CD4-positive, alpha-beta T cell treated with Interleukin-6 for 4 hours (primary cell): ENCODE measurements at places on chromosomes 3 and 15.

DNA sequence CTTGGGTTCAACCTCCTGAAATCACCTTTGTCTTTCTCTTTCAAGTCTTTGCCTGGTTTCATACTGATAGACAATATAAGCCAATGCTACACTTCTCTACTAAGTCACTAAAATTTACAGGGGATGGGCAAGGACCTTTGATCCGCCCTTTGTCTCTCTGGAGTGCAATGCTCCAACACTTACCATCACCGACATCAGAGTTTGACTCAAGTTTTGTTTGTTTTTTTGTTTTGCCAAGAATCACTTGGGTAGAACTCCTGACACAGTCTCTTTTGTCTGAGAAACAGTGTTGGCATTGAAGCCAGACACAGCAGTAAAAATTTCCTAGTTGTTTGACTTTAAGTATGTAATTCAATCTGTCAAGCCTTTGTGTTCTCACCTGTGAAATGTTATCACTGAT, 29.3 kb downstream of the NFKBIZ start:
- no peak for DNase-seq

- DNase-seq = no peak
Measured at GRCh38 chr3:153848702-153849101, 272.5 kb upstream of the ARHGEF26 start.

DNA sequence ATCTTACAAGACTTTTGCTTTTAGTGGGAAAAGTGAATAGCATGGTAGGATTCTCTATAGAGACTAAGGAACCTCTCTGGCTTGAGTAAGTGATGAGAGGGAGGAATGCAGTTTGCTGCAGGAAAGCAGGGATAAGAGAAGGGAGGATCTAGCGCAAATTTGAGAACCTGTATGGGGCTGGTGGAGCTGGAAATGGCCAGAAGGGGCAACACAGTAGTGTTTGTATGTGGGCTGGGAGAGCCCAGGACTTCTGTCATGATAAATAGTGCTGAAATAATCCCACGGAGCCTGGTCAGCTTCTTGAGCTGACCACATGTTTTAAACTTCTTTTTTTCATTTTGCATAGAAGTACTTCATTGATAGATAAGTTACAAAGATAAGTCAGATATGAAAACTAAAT, 11.2 kb upstream of the SHC4 start:
- DNase-seq = no peak

DNA sequence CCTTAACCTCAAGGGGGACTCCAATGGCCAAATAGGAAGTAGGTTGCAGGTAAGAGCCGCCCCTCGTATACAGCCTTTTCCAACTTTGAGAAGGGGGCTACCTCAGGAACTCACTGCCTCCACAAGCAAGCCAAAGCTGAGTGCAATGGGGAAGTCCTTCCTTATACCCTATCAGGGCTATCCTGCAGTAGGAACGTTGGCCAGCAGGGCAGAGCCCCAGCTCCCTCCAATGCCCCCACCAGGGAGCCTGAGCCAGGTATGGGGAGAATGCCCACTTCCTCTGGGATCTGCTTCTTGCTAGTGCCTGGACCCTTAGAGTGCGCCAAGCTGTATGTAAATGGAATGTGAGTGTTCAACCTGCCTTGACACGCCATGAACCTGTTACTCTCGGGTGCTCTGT, 16.3 kb downstream of the CACNA2D2 start:
- DNase-seq = no peak

GRCh38 chr15:26691249-26691648, 81.6 kb downstream of the GABRB3 start:
- DNase-seq = no peak

DNA sequence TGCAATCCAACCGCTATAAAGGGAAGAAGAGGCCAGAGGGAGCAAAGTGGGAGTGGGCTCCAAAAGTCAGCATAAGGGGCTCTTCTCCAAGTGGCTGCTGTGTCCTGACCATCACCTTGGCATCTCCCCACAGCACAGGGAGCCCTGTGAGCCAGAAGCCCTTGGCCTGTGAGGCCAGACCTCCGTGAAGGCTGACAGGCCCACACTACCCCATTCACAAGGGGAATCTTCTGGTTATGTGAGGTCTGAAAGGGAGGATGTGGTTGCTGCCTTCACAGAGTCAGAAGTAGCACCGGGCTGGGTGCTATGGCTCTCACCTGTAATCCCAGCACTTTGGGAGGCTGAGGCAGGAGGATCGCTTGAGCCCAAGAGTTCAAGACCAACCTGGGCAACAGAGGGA, 2.6 kb upstream of the ULK3 start:
- peak; percentile 35 for DNase-seq

- no peak for DNase-seq
Measured at GRCh38 chr3:193902607-193903511, 233.1 kb upstream of the HES1 start.

GRCh38 chr15:81363276-81363675, 10.7 kb downstream of the TMC3 start:
- no peak for DNase-seq

DNA sequence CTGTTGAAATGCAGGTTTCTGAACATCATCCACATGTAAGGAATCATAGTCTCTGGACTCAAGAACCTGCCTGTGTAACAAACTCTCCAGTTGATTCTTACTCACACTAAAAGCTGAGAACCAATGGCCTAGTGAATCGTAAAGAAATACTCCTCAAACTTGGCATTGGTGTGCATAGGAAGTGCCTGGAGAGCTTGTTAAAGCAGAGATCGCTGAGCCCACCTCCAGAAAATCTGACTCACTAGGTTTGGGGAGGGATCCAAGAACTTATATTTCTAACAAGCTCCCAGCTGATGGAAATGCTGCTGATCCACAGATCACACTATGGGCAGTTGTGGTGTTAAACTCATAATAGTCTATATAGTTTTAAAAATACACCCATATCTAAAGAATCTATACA, 55.8 kb upstream of the LMCD1 start:
- DNase-seq = no peak

- DNase-seq = no peak
Measured at GRCh38 chr15:65612616-65612946, 1.6 kb upstream of the INTS14 start.

DNA sequence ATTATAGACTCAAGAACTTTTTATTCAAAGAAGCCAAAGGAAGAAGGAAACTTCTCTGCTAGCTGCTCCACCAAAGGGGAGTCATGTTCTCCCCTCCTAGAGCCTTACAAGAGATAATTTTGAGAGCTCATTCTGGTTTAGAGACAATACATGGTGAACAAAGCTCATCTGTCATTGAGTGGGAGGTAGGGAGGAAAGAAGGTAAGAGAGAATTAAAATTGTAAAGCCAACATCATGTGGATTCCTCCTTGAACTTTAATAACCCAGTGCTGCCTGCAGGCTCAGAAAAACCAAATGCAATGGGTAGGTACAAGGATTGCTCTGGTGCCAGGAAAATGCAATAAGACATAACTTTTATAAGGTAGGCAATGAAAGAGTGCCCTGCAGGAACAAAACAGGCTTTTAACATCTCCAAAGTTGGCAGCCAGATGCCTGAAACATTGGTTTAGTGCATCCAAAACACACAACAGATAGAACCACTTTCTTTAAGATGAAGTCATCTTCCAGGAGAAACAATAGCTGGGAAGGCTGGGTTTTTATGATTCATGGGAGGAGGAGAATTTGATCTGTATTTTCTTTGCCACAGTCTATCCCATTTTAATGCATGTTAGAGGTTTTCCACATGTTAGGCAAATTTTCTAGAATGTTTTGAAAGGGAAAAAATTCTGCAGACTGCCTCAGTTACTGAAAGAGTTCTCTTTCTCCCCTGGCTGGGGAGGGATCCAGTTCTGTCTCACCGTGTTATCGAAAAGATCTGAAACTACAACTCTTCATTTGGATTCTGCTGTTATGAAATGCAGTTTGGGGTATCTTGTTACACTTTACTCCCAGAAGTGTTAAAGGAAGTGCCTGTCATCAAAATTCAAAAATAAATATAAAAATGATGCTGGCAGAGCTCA, 11.3 kb upstream of the ARHGEF3 start:
- no peak for DNase-seq

- DNase-seq = no peak
Measured at GRCh38 chr15:28871168-28871567, 14.6 kb upstream of the APBA2 start.

DNA sequence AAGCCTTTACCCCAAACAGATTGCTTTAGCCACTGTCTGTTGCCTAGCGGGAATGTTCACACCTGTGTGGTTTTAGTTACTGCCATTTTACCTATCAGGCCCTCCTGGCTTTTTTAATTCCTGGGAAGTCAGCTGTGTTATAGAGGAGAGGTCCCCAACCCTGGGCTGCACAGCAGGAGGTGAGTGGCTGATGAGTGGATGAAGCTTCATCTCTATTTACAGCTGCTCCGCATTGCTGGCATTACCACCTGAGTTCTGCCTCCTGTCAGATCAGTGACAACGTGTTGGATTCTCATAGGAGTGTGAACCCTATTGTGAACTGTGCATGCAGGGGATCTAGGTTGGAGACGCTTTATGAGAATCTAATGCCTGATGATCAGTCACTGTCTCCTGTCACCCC, 127.0 kb downstream of the MBNL1 start:
- no peak for DNase-seq

- DNase-seq = no peak
Measured at GRCh38 chr15:22913646-22914380, 66.4 kb downstream of the CYFIP1 start.

GRCh38 chr15:38205526-38206272, 46.9 kb upstream of the SPRED1 start:
- DNase-seq = no peak

GRCh38 chr3:158107605-158108444, 1.6 kb upstream of the SHOX2 start:
- no peak for DNase-seq

DNA sequence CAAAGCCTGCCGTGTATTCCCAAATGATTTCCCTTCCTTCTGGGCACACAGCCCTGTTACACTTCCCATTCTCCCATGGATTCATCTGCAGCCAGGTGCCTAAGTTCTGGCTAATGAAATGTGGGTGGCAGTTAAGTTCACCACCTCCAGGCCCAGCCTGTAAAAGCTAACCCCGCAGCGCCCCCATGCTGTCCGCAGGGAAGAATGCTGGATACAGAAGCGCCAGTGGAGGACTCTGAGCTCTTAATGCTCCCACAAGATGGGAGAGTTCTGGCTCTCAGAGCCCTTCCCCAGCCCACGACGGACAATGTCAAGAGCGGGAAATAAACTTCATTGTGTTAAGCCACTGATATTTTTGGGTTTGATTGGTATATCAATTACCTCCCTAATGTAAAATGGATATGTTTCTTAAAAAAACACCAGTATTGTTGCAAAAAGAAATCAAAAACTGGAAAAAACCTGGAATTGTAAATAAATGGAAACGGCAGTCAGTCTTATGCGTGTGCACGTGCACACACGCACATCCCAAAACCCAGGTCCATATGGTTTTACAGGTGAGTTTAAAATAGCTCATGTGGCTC, 37.7 kb upstream of the FGD5 start:
- DNase-seq = peak; percentile 10

DNA sequence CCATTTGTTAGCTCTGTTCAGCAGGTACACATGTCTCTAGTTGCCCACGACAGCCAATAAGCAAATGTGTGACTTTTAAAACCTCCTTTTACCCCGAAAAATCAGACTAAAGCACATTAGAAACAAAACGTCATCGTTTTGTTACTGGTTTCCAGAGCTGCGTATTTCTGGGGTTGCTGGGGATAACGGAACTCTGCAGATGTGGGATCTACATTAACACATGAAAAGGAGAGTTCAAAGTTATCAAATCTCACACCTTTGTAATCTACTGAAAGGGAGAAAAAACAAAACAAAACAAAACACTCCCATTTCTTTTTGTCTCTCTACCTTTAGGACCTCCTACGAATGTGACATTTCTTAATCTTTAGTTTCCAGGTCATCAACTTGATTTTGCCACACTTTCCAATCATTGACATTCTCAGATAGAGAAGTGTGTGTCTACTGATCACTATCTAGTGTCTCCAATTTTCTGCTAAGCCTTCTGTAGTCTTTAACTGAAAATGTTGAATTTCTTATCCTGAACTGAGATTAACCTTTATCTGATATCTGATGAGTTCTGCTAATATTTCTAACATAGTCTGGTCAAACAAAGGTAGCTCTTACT, 93.0 kb upstream of the TSPAN3 start:
- DNase-seq = no peak

- no peak for DNase-seq
Measured at GRCh38 chr3:170953736-170954135, 45.3 kb upstream of the EIF5A2 start.

DNA sequence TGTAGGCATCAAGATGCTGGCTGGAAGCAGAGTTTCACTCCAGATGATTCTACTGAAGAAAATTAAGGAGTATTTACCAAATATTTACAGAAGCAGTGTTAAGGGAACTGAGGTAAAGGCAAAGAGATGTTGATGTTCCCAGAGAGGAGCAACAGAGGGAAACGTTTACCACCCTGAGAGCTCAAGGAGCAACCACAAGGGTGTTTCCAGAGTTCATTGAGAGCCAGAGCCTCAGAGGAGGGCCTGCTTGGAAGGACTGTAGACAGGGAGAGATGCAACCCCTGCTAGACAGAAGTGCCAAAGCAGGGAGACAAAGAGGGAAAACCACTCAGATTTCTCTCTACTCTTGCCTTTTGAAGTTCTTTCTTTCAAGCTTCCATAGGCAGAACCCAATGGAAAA, 474.5 kb downstream of the RBMS3 start:
- no peak for DNase-seq

DNA sequence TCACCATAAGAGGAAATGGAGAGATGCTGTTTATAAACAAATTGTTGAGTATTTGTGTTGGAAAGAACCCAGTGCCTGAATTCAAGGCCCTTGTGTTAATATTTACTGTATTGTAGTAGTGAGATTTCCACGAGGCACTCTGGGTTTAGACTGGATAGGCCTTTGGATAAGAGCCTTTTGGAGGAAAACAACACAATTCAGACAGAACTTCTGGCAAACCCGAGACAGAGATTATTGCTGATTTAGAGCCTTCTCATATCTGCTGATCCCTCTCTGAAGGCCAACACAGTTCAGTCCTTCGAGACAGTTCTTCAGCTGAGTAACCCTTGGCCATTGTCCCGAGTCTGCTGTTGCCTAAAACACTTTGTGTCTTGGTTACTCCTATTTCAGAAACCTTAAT, 55.7 kb downstream of the LMCD1 start:
- DNase-seq = no peak

DNA sequence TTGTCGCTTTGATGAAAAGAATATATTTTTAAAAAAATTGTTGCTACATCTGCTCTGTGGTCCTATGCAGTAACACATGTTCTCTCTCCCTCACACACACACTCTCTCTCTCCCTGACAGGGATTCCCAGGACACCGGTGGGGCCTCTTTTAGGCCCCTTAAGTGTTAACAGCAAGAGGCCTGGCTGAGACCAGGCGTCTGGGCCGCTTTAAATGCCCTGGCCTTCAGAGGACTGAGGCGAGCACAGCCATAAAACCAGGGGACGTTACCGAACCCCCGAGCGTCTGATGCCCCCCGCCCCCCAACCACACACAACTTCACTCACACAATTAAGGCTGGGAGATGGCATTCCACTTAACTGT, 1.7 kb downstream of the BNC1 start:
- DNase-seq = no peak

- DNase-seq = no peak
Measured at GRCh38 chr3:71978150-71978721, 193.3 kb upstream of the PROK2 start.

GRCh38 chr3:167813169-167814123, 77.9 kb downstream of the SERPINI1 start:
- no peak for DNase-seq
